CD4-positive, alpha-beta T cell treated with Interleukin-6 at 100 ng/mL for 8 hours (primary cell): ENCODE measurements at places on chromosomes 6 and 20.

DNA sequence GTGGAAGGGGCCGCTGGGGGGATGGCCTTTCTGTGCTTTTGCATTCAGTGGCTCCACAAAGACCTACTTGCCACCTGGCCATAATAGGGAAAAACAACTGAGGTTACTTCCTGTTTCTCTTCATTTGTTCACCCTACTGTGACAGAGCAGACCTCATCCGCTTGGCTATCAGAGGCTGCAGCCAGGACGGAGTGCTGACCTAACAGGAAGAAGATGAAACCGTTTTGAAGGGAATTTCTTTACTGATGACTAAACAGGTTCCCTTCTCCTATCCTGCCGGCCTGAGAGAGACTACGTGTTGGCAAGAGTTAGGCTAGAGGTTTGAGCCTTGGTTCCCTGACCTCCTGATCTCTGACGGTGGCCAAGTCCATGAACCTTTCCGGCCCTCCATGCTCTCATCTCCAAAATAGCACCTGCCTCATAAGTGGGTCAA is 21.3 kb downstream of the PRR18 start:
- no peak for DNase-seq

- peak; percentile 49 for DNase-seq
Observed at GRCh38 chr20:23889775-23890187, 10.2 kb upstream of the CST5 start.

- DNase-seq: no peak
Observed at GRCh38 chr6:164415832-164416563, 893.4 kb downstream of the C6orf118 start.

- no peak for DNase-seq
Observed at GRCh38 chr6:39226639-39227329, 2.5 kb downstream of the KCNK5 start.

GRCh38 chr6:158795516-158795915 is 23.7 kb downstream of the EZR start:
- no peak for DNase-seq

- no peak for DNase-seq
Observed at GRCh38 chr6:121356575-121356974, 22.3 kb upstream of the TBC1D32 start.

GRCh38 chr20:62030834-62031434 is 34.7 kb downstream of the TAF4 start:
- DNase-seq: peak; percentile 60

DNA sequence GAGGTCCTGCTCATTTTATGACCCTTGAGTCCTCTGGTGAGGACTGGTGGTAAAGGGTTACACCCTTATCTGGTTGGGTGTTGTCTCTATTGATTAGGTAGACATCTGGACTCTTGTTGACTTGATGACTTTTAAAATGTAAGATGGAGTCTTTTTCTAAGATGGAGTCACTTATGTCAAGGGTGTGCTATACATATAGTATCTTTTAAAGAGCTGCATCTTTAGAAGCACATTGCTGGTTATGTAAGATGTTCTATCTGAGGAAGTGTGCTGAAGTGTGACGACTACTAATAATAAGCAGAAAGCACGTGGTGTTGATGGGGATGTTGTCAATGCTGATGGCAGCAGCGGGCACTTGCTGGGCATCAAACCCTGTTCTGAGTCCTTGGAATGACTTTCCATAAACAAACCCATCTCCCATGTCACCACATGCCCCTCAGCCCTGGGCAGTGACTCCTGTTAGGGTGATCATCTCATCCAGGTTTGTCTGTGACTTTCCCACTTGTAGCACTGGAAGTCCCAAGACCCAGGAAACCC is 229.6 kb downstream of the EYA2 start:
- no peak for DNase-seq

DNA sequence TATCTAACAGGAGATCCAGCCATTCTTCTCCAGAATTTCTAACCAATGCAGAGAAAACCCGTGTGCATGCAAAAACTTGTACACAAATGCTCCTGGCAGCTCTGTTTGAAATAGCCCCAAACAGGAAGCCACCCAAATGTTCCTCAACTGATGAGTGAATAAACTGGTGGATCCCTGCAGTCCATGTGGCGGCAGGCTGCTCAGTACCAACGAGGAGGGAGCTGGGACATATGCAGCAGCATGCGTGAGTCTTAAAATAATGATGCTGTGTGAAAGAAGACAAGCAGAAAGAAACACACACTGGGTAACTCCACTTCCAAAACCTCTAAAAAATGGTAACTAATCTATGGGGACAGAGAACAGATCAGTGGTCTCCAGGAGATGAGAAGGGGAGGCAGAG is 542.1 kb upstream of the AGPAT4 start:
- DNase-seq: no peak

- no peak for DNase-seq
Observed at GRCh38 chr20:40442181-40442963, 246.7 kb downstream of the MAFB start.

DNA sequence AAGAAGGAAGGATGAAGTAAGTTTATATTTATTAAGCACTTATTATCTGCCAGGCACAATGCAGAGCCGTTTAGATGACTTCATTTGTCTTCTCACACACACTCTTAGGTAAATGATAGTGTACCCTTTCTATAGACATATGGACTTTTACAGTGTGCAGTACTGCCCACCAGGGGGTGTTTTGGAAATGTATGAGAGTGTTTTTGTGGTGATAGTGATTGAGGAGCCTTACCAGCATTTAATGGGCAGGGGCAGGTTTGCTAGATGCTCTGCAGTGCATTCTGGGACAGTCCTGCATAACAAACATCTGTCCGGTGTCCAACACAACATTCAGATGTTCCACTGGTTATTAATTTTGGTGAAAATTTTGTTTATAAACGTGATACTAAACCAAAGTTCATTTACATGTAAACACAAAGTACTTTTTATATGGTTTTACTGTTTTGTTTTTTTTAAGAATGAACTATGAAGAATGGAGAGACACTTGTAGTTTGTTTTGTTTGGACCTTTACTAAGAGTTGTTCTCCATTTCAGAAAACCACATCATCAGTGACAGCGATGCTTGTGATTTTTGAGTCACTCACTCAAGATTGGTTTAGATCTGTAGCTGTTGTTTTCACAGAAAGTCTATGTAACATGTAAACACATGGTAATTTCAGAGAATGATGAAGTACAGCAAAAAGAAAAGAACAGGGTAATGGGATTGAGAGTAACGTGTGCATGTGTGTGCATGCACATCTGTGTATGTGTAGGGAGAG is 19.9 kb downstream of the KCNS1 start:
- no peak for DNase-seq

DNA sequence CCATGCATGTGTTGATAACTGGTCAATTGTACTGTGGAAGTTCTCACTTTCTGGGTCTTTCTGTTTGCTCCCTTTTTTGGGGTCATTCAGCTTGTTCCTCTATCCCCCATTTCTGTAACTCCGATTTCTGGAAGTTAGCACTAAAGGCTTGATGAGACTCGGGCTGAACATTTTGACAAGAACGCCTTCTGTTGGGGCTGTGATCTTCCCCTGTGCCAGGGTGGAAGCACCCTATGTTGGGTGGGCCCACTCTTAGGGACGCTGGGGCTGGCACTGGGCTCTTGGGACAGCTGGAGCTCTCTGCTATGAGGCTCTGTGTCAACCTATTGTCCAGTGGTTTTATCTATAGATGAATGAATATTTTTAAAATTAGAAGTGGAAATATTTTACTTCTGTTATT is 60.1 kb upstream of the FRMD1 start:
- no peak for DNase-seq

- no peak for DNase-seq
Observed at GRCh38 chr20:48717680-48718223, 110.0 kb downstream of the PREX1 start.

DNA sequence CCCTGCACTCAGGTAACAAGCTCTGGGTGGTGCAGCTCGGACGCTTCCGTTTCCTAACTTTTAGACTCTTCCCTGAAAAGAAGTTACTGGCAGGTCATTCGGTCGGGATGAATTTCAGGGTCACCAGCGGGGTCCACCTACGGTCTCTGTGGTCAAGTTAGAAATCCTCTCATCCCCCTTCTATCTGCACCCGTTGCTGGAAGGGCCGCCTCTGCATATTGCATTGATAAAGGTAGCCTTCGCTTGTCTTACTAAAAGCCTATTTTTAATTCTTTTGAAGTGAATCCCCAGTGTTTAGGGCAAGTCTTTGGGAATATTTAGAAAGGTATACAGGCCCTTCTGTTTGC is 47.3 kb downstream of the LRRN4 start:
- no peak for DNase-seq

GRCh38 chr6:91509711-91510110 is 922.8 kb upstream of the MAP3K7 start:
- DNase-seq: no peak

DNA sequence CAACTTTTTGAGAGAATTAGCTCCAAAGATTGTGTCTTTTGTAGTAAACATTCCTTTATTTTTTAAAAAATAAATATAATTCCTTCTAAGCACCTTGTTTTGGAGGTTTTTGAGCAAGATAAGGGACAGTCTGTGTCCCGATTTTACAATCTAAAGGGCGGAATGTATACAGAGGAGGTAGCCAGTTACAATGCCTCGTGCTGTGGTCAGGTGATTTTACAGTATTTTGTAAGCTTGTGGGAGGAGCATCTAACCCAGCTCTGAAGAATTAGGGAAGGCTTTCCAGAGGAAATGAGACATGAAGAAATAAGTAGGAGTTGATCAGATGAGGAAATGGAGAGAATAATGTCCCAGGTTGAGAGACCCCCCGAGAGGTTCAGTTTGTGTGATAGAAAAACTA is 1.3 kb downstream of the HINT3 start:
- no peak for DNase-seq

DNA sequence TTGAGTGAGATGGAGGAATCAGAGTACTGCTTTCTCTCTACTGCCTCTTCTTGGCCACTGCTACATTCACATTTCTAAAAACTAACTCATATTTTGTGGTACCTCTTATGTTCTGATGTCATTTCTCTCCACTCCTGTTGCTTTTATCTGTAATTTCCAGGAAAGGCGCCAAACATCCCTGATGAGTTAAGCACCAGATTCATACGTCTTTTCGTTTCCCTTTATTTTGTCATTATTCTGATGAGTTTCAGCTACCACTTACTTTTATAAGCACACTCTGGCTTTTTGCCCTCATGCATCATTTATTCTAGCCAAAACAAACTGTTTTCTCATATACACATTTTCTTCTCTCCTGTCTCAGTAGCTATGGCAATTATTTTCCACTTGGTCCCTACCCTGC is 680.0 kb downstream of the RNF144B start:
- no peak for DNase-seq

DNA sequence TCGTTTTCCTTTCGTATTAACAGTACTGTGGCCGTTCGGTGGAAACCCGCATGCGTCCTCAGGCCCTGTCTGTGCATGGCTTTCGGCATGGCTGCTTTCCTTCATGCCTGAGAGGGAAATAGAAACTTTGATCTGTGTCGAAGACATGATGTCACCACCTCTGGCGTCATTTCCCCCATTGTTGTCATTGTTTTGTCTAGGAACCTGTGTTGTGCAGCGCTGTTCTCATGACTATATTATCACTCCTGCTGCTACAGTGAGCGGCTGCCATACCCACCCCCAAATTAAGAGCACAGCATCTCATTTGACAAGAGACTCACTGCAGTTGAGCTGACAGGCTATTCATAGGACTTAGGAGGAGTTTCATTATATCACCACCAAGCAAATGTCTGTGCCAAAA is 172.3 kb downstream of the TMEM242 start:
- no peak for DNase-seq

GRCh38 chr6:99711925-99712324 is 105.3 kb downstream of the PRDM13 start:
- no peak for DNase-seq

DNA sequence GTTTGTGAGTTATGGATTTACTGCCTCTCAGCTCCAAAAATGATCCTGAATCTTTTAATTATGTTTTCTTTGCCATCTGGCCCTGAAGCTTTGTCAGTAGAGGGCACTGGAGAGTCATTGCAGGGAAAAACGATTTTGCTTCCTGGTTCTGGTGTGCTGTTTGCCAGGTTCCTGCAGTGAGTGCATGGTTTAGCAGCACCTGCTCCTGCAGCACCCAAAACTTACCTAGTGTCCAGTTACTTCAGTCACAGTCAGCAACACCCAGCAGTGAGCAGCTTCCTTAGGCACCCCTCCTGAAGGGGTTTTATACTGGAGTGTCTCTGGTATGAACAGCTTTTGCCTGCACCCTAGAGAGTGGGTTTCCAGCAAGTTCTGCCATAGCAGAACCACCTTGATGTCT is 6.0 kb upstream of the TRIM26 start:
- DNase-seq: peak; percentile 59

DNA sequence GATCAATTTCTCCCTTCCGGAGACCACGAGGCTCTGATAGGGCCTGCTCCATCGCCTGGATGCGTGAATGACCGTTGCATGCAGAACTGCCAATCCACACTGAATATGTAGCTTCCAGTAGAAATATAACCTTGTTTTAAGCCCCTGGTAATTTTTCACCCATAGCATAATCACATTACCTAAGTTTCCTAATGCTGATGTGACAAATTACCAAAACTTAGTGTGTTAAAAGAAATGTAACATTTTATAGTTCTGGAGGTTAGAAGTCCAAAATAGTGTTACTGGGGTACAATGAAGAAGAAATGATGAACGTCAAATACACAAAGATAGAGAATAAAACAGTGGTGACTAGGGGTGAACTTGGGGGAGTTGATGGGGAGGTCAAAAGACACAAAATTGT is 22.0 kb upstream of the SIRPD start:
- DNase-seq: no peak

- DNase-seq: no peak
Observed at GRCh38 chr6:165671222-165671768, 8.3 kb upstream of the PDE10A start.

GRCh38 chr6:140372064-140372463 is 997.6 kb upstream of the CITED2 start:
- DNase-seq: no peak

GRCh38 chr20:2042400-2042799 is 48.5 kb upstream of the PDYN start:
- DNase-seq: no peak

DNA sequence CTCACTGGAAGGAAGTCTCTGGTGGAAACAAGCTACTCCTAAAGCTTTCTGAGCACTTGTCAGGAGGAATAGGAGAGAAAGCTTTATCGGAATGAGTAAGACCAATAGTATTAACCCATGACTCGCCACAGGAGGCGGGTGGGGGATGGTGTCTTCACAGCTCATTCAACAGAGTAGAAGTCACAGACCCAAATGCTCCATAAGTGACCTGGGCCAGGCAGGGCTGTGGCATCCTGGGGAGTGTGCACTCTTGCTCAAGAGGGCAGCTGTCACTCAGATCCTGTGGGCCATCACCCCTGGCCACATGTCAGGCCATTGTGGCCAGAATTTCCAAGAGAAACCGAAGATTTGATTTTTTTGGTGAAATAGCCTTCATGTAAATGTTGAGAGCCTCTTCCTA is 116.0 kb downstream of the SYCP2 start:
- no peak for DNase-seq

DNA sequence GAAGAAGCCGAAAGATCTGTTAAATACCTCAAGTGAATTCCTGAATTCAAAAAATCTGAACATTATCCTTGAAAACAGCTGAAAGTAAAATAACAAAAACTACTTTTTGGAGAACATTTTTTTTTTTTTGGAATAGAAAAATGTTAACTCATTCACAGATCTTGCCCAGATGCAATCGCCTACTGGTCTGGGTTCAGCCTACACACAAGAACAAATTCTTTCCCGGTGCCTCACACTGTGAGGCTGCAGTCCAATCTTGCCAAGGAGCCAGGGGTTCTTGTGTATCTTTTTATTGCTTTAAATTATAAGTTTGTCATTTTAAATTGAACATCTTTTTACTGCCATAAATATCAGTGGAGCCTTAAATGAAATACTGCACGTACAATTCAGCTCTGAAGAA is 41.2 kb upstream of the TMEM200A start:
- no peak for DNase-seq

- no peak for DNase-seq
Observed at GRCh38 chr6:99426451-99426757, 1.3 kb upstream of the PNISR start.

- DNase-seq: no peak
Observed at GRCh38 chr6:102501615-102502014, 1108.1 kb downstream of the GRIK2 start.
